ENCODE measurements at places on chromosomes 16 and 17.

DNA sequence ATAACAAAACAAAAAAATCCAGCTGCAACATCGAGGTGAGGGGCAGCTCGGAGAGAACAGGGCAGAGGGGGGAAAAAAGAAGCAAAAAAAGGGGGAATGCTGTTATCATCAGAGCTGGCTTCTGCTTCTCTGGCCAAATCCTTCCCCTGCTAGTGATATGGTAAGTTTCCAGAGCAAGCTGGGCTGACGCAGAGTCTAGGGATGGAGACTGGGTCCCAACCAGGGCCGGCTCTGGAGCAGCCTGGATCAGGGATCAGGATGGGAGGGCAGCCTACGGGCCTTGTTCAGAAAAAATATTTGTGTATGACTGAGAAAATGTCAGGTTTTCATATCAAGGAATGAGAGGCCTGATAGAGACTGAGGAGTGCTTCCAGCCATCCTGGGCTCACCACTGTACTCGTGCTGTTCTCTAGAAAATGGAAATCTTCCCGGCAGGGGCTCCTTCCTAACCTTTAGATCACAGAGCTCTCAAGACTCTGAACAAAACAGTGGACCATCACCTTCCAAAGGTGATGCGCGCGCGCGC is 726 bp upstream of the C1QTNF1 start:
- DNase-seq = no peak

DNA sequence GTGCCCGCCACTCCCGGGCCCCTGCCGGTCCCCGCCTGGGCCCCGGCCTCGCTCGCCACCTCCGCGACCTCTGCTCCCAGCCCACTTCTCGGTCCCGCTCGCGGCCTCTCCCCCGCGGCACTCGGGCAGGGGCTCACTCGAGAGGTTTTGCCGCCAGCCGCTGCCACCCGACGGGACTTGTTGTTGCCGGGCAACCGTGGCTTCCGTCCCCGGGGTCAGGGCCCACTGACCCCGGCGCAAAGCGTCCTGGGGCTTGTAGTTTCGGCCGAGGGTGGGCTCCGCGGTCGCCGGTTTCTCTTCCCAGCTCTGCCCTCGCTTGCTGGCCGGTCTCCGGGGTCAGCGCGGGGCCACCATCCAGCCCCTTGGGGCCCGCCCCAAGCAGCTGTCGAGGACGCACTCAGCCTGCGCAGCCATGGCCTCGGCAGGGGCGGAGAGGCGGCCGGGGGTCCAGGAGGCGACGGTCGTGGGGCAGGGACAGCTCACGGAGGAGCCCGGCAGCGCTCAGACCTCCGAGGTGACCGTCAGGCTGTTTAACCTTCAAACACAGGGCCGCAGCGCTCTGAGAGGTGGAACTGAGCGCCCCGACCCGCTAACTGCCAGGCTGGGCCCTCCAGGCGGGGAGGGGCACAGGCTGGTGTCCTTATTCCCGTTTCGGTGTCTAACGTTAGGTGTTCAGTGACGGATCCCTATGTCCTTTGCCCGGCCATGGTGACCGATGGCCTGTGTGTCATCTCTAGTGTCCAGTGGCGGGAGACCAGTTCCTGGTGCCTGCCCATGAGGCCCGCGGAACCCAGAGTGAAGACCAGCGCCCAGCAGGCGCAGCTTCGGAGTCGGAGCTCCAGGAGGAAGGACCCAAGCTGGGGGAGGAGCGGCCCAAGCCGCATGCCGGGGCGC is at the start of the genes C16orf86 and ENKD1:
Gene C16orf86, plus strand, starts transcription at position 256 of the 894 bp plus-strand sequence. Its CDS starts 157 bp downstream, at position 413.
Gene ENKD1, minus strand, starts transcription at position 192 of the 894 bp plus-strand sequence. CDS start 308 bp downstream, outside the sequence.
- DNase-seq = peak; percentile 71

DNA sequence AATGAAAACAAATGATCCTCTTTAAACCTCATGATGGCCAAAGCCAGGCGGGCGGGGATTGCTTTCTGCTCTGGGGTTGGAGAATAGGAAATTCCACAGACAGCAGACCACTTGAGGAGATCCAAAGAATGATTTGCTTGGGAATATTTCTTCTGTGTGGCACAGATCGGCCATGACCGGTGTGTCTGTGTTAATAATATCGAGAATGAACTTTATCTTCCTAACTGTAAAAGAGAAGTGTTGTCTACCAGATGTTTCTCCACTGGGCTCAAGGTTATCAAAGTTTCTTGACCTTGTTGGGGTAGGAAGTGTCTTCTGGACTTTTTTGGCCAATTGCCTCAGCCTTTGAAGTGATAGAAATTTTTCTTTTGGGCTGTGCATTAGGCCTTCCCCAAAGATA is 186.6 kb upstream of the ZFHX3 start:
- DNase-seq = no peak

GRCh38 chr17:19311421-19312215 is 50.9 kb downstream of the B9D1 start:
- DNase-seq = no peak

- no peak for DNase-seq
Measured at GRCh38 chr16:89146211-89147005, 25.1 kb upstream of the CDH15 start.

- no peak for DNase-seq
Measured at GRCh38 chr17:13699261-13699660, 97.5 kb upstream of the HS3ST3A1 start.

DNA sequence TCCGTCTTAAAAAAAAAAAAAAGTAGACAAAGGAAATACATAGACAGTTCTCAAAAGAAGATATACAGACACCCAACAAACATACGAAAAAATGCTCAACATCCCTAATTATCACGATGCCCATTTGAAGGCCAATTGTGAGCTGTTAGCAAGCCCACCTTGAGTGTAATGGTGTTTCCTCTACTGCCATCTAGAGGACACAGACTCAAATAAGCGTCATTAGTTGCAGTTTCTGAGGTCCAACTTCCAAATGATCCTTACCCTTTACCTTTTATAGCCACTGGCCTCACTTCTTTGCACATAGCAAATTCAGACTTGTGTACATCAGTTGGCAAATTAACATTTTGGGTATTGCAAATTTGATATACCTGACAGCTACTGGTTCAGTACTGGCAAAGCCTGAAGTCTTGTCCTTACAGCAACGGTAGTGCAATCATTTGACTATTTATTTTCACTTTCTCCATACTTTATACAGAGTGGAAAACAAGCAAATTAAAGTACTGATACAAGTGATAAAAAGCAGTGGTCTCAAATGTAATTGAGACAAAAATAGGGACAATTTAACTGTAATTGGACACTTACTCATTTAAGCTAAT is 536.3 kb upstream of the EEF2KMT start:
- DNase-seq = no peak

DNA sequence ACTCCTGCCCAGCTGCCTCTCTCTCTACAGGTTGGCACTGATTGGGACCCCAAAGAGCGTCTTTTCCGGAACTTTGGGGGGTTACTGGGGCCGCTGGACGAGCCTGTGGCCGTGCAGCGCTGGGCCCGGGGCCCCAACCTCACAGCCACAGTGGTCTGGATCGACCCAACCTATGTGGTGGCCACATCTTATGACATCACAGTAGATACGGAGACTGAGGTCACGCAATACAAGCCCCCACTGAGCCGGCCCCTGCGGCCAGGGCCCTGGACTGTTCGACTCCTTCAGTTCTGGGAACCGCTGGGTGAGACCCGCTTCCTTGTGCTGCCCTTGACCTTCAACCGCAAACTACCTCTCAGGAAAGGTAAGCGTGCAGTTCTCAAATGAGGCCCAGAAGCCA is 12.3 kb downstream of the XYLT2 start:
- DNase-seq = no peak

GRCh38 chr17:55818026-55818425 is 67.2 kb downstream of the PCTP start:
- DNase-seq = no peak

DNA sequence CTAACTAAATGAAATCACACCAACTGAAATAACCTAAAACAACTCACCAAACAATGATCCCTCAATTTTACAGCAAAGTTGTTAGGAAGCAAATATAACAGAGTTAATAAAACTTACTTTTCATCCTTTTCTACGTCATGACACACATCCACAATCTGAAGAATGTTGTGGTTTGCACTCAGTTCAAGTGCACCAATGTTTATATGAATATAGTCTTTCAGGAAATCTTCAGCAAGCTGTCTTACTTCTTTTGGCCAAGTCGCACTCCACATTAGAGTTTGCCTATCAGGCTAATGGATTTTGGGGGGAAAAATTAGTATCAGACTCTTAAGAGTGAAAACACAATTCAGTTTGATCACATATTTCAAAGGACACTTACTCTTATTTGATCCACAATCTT is 3.3 kb downstream of the DDX5 start:
- no peak for DNase-seq

GRCh38 chr17:48621410-48622392 is 4.5 kb downstream of the HOXB9 start:
- DNase-seq = no peak

DNA sequence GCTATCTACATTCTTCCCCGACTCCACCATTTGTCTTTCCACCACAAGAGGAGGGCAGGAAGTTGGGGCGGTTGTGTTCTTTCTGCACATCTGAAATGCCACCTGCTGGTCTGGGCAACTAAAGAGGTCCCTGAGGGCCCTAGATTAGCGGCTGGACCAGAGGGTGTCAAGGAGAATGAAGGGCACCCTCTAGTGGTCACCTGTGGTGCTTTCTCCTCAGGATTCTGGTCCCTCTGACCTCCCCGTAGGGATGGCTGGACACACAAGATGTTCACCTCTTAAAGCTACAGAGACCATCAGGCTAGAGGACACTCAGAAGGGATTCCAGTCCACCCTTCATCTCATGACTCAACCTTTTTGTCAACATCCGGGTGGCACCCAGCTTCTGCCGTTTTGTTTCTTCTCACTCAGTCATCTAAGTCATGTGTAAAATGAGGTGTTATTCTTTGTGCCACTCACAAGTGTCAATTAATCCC is 2.9 kb upstream of the SCIMP start:
- DNase-seq = no peak

DNA sequence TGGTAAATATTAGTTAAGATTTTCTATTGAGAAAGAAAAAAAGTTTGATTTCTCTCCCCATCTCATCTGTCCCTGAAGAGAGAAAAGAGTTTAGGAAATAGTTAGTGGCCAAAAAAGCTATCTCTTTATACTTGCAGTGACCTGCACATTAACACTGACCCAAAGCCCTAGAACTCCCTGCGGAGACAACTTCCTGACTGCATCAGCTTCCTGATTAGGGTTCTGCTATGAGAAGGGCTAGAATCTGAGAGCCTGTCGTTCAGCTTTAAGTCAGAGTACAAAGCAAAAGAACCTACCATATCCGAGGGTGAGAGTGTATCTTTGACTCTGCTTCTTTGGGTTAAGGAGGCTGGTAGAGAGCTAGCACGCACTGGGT is 24.7 kb downstream of the LIMD2 start:
- DNase-seq = no peak

GRCh38 chr17:66837885-66838665 is 3.2 kb downstream of the CACNG5 start:
- no peak for DNase-seq

GRCh38 chr16:88421871-88422433 is 31.1 kb upstream of the ZFPM1 start:
- DNase-seq = no peak

GRCh38 chr17:19290066-19290705 is 53.0 kb downstream of the EPN2 start:
- DNase-seq = no peak

DNA sequence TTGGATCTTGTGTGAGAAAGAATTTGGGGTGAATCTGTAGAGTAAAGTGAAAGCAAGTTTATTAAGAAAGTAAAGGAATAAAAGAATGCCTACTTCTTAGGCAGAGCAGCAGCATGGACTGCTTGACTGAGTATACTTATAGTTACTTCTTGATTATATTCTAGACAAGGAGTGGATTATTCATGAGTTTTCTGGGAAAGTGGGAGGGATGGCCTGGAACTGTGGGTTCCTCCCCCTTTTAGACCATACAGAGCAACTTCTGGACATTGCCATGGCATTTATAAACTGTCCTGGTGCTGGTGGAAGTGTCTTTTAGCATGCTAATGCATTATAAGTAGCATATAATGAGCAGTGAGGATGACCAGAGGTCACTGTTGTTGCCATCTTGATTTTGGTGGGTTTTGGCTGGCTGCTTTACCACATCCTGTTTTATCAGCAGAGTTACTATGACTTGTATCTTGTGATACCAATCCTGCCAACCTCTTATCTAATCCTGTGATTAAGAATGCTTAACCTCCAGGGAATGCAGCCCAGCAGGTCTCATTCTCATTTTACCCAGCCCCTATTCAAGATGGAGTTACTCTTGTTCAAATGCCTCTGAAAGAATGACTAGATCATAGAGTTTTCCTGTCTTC is 58.7 kb downstream of the HSD17B2 start:
- no peak for DNase-seq

DNA sequence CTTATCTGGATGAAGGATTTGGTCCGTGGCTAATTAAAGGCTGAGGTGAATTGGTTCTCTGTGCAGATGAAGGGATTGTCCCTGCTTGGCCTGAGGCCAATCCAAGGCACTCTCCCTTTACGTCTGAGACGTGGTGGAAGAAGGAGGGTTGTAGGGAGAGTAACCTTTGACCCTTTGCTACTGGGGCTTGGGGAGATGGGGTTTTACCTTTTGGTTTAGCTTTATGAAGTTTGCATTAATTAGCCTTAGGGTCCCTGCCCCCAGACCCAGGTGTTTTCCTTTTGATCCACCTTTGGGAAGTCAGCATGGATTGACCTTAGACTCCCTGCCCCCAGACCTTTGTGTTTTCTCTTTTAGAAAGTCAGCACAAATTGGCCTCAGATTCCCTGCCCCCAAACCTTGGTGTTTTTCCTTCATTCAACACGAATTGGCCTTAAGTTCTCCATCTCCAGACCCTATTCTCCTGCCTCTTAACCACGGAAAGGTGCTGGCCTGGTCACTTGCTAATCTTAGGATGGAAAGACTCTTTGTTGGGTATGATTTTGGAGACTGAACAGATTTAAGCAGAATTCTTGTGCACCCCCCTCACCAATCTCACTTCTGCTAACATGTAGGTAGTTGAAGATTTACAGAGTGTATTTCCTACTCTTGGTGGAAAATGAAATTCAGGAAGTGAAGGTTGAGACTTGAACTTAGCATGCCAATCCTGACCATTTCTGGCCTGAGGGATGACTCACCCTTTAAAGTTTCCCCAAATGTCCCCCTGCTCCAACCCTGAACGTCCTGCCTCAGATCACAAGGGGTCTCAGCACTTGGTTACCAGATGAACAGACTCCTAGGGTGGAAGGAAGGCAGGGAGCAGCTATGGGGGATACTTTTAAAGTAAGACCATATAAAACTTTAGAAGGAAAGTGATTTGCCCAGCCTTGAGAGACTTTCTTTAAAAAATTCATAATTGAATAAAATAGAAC is 23.1 kb upstream of the MMD start:
- no peak for DNase-seq

- DNase-seq = no peak
Measured at GRCh38 chr16:20940871-20941635, 40.5 kb downstream of the LYRM1 start.

DNA sequence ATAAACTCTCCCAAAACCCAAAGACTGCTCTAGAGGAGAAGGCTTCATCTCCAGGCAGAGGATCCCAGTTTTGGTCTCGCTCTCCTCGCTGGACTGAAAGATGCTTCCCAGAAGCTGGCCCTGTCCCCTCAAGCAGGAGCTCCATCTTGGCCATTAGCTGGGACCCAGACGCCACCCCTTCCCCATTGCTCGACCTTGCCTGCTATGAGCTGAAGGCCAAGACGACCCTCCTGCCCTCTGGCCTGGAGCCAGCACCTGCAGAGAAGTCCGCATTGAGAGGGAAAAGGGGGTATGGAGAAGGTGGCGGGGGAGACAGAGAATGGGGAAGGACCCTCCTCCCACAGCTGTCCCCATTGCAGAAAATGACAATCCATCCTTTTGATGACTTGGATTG is 3.6 kb upstream of the RCVRN start:
- no peak for DNase-seq

Data from stimulated activated CD4-positive, alpha-beta T cell treated with anti-CD3 and anti-CD28 coated beads, Interleukin-1b, Interleukin-23, amount 100 ng/mL, for 4 hours (primary cell).